Stimulated activated CD4-positive, alpha-beta T cell treated with anti-CD3 and anti-CD28 coated beads, Interleukin-15, amount 100 ng/mL, for 1 hour (primary cell): ENCODE measurements at places on chromosomes 12 and 14.

DNA sequence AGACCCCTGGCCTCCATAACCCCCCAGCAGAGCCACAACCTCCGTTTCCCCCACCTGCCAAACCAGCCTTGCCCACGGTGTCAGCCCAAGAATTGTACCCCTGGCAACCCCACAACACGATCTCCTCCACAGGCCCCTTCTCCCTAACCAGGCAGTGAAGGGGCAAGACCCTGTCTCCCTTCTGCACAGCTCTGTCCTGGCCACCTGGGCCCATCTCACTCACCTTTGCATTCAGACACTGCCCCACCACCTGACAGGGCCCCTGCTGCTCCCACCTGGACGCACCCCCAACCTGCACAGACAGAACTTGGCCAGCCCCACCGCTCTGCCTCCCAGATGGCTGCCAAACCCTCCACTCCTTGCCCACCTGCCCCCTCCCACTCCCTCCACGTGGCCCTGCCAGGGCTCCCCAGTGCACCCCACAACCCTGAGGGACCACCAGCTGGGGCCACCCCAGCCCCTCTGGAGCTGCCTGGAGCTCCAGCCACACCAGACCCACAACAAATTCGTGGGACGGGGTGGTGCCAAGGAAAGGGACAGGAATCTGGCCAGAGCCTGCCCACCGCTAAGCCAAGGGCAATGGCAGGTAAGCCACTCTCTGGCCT lies 11.8 kb downstream of the AHNAK2 start:
- no peak for DNase-seq

DNA sequence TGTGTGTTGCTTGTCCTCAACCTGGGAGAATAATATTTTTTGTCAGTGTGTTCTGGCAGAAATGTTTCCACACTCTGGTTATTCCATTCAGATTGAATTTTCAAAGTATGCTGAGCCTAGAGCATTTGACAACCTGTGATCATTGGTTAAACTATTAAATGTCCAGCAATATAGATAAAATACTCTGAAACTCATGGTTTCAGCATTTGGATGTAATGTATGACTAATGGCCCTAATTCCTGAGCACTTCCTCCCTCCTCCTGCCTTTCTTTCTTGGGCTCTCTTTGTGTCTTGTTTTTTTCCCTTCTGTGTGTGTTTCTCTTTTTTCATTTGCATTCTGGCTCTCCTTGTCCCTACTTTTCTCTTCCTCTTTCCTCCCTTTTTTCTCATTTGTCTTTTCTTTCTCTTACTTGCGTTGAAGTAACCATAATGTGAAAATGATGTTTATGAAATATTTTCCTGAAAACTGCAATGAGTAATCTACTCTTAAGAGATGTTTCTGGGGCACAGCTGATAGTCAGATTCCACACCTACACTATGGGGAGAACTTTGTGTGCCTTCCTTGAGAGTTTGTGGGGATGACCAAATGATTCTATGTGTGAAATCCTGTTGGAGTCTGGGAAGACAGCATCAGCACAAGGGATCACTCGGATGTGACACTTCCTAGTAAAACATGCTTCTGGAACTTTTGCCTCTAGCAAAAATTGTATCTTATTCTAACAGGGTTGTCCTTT lies 74.6 kb downstream of the FRMD6 start:
- no peak for DNase-seq

DNA sequence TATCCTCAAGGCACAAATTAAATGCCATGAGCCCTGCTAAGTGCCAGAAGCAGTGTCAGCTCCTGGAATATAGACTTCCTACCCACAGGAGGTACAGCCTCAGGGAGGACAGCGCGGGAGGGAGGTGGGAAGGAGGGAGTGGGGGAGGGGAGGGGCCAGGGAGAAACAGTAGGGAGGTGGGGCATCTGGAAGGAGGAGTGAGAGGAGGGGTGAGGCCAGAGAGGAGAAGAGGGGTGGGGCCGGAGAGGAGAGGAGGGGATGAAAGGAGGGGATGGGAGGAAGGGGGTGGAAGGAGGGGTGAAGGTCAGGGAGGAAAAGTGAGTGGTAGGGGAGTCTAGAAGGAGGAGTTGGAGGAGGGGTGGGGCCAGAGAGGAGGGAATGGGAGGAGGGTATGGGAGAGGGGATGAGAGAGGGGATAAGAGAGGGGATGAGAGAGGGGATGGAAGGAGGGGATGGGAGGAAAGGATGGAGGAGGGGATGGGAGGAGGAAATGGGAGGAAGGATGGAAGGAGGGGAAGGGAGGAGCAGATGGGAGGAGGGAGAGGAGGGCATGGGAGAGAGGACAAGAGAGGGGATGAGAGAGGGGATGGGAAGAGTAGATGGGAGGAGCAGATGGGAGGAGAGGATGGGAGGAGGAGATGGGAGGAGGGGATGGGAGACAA lies 9.2 kb upstream of the CCDC197 start:
- no peak for DNase-seq

DNA sequence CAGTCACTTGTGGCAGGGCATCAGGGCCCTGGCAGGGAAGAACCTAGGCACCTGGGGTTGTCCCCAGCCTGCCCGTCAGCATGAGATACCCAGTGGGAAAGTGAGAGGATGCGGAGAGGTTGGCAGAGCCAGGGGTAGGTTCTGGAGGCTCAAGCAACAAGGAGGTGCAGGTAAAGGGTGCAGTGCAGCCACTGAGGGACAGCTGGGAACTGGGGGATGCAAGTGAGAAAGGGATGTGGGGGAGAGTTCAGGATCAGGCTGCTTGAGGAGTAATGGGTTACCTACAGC lies 18.7 kb downstream of the VASH1 start:
- DNase-seq = no peak

GRCh38 chr14:98103705-98104104 lies 1168.3 kb downstream of the BCL11B start:
- no peak for DNase-seq

- no peak for DNase-seq
Observed at GRCh38 chr14:52032204-52032801, 36.6 kb downstream of the NID2 start.

GRCh38 chr12:127635838-127636237 lies 631.1 kb upstream of the TMEM132C start:
- no peak for DNase-seq

DNA sequence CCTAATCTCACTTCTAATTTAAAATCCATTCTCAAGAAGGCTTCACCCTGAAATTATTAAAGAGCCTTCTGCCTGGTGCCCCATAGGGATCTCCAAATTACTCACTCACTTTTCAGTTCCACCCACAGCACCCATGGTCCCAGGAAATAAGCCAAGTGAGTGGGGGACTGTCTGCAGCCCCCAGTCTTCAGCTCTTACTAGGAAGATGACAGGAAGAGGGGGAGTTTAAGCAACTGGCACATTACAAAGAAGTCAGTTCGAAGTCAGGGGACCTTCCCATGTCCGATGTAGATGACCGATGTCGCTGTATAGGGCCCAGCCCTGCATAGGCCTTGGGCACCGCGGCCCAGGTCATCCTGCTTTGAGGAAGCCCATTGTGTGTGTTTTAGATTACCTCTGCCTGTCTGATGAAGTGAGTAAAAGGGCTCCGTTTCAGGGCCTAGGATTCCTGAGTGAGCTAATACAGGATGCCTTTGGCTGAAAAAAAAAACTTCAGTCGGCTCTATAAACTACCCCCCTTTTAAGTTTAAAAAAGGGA lies 1.9 kb downstream of the ACTN1 start:
- no peak for DNase-seq

DNA sequence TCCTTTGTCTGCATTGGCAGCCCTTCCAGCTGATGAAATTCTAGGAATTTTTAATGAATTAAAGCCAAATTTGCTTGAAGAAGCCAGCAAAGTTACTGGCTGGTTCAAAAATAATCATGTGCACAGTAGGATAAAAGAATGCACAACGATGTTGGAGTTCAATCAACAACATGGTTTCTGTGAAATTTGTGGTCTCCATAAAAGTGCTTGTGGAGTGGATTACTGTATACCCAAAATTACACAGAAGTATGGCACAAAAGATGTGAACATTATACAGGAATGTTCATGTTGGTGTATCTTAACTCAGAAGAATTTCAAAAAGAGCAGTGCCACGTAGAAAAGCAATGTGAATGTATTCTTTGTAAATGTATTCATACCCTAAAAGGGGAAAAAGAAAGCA lies 105.0 kb upstream of the METAP2 start:
- DNase-seq = no peak

DNA sequence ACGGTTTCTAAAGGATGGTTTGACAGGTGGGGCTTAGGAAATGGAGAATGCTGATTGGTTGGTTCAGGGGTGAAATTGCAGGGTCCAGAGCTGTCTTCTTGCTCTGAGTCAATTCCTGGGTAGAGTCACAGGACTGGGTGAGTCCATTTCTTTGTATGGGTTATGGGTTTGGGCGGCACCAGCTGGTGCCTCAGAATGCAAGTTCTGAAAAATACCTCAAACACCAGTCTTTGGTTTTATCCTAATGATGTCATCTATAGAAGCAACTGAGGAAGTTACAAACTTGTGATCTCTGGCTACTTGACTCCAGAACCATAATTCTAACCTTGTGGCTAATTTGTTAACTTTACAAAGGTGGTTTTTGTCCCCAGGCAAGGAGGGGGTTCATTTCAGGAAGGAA lies 47.6 kb upstream of the EIF5 start:
- DNase-seq = no peak

DNA sequence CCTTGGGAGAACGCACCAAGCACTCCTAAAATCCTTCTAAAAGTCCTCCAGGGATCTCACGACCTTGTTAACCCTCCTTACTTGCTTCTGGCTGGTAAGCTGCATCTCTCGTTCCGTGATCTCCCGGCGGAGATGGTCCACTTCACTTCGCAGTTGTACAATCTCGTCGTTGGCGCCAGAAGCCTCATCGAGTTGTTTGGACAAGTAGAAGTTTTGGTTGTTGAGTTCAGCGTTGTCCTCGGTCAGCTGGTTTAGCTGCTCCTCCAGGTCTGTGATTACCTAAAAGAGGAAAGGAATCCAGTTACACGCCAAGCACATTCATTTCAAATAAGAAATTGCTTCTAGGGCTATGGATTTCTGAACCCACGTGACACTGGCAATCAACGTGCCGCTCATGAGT lies 67.1 kb downstream of the PRKAB1 start:
- no peak for DNase-seq

DNA sequence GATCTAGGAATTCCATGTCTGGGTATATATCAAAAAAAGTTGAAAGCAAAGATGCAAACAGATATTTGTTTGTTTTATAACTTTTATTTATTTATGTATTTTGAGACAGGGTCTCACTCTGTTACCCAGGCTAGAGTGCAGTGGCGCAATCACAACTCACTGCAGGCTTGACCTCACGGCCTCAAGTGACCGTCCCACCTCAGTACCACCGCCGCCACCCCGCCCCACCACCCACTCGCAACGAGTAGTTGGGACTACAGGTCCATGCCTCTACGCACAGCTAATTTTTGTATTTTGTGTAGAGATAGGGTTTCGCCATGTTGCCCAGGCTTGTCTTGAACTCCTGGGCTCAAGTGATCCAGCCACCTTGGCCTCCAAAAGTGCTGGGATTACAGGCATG lies 66.5 kb upstream of the KTN1 start:
- DNase-seq = no peak

DNA sequence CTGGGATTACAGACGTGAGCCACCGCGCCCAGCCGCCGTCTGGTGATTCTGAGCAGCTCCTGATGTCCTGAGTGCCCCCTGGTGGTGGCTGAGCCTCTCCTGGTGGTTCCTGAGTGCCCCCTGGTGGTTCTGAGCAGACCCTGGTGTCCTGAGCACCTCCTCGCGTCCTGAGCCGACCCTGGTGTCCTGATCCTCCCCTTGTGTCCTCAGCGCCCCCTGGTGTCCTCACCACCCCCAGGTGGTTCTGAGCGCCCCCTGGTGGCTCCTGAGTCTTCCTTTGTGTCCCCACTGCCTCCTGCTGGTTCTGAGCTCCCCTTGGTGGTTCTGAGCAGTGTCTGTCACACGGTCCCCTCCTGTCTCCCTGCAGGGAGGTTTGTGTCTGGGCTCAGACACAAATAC lies 1304.9 kb downstream of the TMEM121 start:
- no peak for DNase-seq

DNA sequence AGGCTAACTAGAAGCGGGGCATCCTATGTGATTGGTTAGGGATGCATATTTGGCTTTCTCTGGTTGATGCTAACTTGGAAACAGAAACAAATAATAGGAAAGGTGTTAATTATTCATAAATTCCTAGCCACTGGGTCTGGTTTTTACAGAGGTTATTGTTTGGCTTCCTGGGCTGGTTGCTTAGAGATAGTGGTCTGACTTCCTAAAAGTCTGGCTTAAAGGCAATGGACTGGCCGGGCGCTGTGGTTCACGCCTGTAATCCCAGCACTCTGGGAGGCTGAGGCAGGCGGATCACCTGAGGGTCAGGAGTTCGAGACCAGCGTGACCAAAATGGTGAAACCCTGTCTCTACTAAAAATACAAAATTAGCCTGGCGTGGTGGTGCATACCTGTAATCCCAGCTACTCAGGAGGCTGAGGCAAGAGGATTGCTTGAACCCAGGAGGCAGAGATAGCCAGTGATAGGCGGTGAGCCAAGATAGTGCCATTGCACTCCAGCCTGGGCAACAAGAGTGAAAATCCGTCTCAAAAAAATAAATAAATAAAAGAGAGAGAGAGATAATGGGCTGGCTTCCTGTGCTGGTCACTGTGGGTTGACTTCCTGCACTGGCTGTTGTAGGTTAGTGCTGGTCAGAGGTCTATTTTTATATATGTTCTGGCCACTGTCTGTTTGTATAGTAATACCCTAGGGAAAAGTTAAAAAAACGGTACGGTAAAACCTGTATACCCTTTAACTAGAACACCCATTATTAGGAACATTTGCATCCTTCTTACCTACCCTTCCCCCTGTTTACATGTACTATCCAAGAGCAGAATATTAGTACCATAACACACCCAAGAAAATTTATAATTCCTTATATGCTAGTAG lies 24.1 kb downstream of the OR6S1 start:
- DNase-seq = no peak

DNA sequence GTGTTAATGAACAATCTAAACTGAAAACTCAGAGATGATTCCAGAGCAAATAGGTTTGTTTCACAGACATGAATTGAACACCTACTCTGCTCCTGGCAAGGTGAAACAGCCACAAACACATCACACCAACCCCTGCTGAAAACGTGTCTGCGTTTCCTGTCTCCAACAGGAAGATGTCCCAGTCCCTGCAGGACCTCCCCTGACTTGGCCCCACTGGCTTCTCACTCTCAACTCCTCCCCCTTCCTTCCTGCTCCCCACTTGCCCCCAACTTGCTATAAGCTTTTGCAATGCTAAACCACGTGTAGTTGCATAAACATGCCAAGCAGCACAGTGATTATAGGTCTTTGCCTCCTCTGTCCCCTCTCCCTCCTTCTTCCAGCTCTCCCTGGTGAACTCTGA lies 567.6 kb downstream of the BCL11B start:
- DNase-seq = no peak
